SHP77 (cell line): ENCODE measurements at places on chromosomes 11 and 22.

- DNase-seq = peak; percentile 49
Measured at GRCh38 chr11:133927690-133928627, 28.8 kb downstream of the IGSF9B start.

GRCh38 chr11:9601037-9601875 is 27.8 kb downstream of the WEE1 start:
- DNase-seq = no peak

DNA sequence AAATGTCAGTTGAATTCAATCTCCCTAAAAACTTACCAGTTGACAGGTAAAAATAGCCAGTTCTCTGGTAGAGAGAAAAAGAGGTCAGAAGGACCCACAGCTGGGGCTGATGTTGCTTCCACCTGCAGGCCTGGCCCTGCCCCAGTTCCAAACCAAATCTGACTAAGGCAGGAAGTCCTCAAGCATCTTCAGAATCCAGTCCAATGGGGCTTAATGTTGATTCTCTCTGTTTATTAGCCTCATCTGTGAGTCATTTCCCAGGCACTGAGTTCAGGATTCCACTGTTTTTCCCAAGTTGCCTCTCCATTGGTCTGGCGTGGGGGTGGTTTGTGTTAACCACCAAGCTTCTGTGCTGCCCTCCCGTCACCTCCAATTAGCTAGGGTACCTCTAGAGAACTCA is 601.8 kb downstream of the INSC start:
- peak; percentile 57 for DNase-seq

- no peak for DNase-seq
Measured at GRCh38 chr22:43827003-43827735, 15.1 kb upstream of the EFCAB6 start.
